ENCODE measurements at places on chromosomes 3 and 15.
A peak's percentile ranks its signal among the peaks of the same experiment; 100 is the strongest.

DNA sequence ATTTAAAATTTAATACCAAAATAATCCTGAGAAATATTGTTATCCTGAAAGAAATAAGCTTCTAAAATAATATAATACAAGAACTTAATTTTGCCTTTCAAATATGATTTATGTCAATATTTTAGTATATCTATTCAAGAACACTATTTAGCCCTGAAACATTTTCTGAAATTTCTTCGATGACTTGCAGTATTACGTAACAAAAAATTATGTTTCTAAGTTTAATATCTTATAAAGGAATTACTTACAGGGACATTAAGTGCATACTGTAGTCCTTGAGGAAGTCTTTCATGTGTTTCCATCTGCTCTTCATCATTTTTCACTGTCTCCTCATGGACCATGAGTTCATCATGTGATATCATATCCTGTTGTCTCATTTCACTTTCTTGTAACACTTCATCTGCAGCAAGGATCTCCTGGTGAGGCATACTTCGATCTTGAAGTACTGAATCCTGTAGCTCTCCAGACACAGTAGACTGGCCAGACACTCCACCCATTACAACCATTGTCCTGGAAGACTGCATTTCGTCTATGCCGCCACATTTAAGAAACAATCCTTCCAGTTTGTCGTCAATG lies 62.0 kb downstream of the ZNF148 start:
- DNase-seq = peak; percentile 23

- no peak for DNase-seq
These were observed 240.1 kb downstream of the NTRK3 start for GRCh38 chr15:88016406-88016805.

- DNase-seq = no peak
These were observed 60.3 kb upstream of the UBE2Q2 start for GRCh38 chr15:75782926-75783325.

GRCh38 chr3:152976239-152976638 lies 141.3 kb downstream of the P2RY1 start:
- no peak for DNase-seq

DNA sequence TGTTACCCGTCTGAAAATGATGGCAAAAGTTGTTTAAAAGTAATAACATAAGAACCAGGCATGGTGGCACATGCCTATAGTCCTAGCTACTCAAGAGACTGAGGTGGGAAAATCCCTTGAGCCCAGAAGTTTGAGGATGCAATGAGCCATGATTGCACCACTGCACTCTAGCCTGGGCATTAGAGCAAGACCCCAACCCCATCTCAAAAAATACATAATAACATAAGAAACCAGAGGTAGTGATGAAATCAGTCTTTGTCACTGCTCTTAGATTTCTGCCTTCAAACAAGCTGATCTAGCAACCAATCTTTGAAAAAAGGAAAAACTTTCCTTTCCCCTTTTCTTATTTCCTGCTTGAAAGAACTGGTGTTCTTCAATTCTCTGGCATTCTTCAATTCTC lies 71.3 kb downstream of the TMCC1 start:
- no peak for DNase-seq

DNA sequence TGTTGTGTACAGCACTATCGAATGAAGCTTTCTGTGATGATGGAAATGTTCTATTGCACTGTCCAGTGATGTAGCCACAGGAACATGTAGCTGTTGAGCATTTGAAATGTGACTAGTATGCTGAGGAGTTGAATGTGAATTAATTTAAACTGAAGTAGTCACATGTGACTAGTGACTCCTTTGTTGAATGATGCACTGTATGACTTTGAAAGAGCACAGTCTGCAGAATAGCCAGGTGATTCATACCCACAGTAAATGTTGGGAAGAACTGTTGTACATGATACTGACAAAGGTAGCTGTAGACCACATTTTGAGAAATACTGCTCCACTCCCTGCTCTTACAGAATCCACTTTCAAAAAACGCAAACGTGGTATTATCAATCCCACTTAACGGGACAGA lies 34.0 kb upstream of the ACTL6A start:
- no peak for DNase-seq

GRCh38 chr3:135922903-135923250 lies 42.7 kb upstream of the PPP2R3A start:
- no peak for DNase-seq

DNA sequence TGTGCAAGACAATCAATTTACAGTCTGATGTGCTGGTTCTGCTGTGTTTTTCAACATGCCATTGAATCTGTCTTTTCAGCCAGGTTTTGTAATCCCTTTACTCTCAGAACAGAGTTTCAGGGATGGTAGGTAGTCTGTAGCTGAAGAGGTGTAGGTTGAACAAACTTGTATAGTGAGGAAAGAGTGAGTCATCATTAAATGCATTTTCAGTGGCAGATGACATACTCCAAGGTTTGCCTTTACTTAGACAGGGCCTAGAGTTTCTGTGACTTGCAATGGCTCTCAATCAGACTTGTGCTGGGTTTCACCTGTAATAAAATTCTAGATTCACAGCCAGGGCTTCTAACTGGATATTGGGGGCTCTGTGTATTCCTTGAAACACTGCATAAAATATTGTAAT lies 94.6 kb downstream of the CYP19A1 start:
- DNase-seq = peak; percentile 40

- DNase-seq = no peak
These were observed 65.8 kb upstream of the TRA2B start for GRCh38 chr3:186003610-186004009.

- no peak for DNase-seq
These were observed 6.6 kb downstream of the MAP2K5 start for GRCh38 chr15:67548862-67549651.

GRCh38 chr3:34264337-34265041 lies 466.1 kb downstream of the PDCD6IP start:
- no peak for DNase-seq
